ENCODE measurements at places on chromosomes 2 and 18.
A peak's percentile ranks its signal among the peaks of the same experiment; 100 is the strongest.

DNA sequence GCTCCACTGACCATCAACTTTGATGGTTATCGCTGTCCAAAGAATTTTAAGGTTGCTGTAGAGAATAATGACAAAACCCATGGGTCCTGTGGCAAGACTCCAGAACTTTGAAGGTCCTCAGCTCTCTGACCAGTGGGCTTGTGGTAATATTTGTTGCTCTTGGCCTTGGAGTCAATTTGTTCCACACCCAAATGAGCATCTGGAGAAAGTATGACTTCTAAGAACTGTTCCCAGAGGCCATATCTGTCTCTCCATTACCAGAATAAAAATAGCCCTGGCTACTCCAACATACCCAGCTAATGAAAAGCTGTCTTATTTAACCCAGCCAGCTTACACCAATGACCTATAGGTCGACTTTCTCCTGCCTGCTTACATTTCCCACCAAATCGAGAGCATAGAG, 466.4 kb downstream of the MEIS1 start:
- no peak for DNase-seq

GRCh38 chr2:25309402-25309801, 32.3 kb downstream of the DNMT3A start:
- DNase-seq = peak; percentile 65

- DNase-seq = no peak
These were observed 1077.1 kb upstream of the ZEB2 start for GRCh38 chr2:145597006-145597405.

GRCh38 chr18:27130065-27130630, 55.0 kb downstream of the CHST9 start:
- no peak for DNase-seq

GRCh38 chr18:2108591-2108990, 462.7 kb downstream of the METTL4 start:
- DNase-seq = no peak

GRCh38 chr2:106956416-106956815, 70.4 kb upstream of the ST6GAL2 start:
- DNase-seq = no peak

DNA sequence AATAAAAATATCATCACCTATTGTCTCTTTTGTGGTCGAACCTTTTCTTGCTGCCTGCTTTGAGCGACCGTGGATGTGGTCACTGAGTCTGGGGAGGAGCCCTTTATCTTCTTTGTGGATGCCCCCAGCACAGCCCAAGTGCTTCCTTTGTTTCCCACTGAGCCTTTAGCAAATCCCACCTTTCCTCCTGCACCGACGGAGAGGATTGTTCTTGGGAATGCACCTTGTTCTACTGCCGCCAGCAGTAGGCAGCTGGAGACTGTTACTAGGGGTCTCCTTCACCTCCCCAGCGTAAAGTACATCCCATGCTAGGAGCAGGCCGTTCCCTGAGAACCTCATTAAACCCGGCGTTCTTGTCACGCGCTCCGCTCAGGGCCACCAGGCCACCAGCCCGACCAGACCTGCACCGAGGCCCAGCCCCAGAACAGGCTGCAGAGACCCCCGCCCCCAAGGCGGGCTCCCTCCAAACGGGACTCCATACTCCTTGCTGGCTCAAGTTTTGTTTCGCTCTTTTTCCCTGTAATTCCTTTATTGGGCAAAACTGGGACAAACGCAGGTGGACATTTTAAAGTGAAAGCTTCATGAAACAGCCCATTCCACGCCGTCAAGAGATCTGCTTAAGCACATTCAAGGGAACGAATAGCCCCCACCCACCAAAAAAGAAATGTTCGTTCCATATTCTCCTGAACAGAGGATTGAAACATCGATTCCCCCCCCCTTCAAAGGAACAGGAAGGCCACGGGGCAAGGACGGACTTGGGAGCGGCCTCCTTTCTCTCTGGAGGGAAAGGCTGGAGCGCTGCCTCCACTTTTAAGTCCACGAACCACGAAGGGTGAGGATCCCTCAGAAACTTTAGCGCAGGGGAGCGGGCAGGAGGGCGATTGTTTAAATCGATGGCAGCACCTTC, 1.1 kb upstream of the MAT2A start:
- peak; percentile 7 for DNase-seq

- no peak for DNase-seq
These were observed 424.4 kb upstream of the RGPD4 start for GRCh38 chr2:107402330-107402729.

GRCh38 chr2:197235711-197236110, 74.9 kb downstream of the ANKRD44 start:
- DNase-seq = no peak

GRCh38 chr2:164967781-164968228, 12.5 kb upstream of the SLC38A11 start:
- DNase-seq = no peak

DNA sequence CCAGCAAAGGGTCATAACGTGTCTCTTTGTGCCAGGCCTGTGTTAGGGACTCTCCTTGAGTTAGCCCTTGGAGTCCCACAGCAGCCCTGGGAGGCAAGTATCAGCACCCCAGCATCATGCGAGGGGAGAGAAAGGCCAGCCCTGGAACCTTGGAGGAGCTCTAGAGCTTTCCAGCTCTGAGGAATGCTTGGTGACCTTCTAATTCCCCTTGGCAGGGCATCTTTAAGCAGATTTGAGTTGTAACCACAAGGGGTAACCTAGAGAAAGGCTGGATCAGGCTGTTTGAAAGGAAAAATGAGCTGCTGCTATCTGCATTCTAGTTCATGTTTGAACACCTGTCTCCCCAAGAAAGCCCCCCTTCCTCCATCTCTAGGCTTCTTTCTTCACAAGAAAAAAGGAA, 23.8 kb upstream of the ODC1 start:
- no peak for DNase-seq

DNA sequence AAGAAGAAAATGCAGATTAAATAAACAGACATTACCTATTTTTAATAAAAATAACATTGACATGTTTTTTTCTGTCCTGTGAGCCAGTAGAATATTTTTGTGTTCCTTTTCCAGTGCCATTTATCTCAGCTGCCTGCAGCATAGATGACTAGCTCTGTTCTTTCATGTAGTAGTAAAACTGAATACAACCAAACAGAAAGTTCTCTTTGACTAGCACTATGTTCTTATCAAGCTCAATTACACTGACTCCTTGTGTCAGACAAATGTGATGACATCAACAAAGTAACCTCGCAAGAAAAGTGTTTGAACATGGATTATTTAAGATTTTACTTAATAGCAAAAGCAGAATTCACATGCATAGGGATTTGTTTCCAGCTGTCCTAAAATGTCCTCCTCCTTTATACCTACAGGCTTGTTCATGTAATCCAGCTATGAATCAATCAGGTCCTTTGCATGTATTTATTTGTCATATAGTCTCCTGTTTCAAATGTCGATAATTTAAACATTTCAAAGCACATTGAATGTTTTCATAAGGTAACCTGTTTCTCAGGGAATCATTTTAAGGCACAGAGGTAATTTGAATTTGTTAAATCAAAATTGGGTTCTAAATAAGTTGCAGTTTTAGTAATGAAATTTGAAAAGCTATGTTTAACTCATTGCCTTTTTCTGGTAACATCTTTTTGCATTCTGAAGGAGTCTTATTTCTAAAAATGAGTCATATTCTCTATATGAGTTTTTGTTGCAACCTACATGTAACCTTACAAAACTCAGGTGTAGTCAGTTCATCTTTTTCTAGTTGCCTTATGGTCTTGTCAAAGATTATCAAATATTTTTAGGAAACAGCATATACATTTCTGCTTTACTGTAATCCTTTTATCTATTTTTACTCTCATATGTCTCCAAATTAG, 215.3 kb upstream of the GULP1 start:
- DNase-seq = no peak

DNA sequence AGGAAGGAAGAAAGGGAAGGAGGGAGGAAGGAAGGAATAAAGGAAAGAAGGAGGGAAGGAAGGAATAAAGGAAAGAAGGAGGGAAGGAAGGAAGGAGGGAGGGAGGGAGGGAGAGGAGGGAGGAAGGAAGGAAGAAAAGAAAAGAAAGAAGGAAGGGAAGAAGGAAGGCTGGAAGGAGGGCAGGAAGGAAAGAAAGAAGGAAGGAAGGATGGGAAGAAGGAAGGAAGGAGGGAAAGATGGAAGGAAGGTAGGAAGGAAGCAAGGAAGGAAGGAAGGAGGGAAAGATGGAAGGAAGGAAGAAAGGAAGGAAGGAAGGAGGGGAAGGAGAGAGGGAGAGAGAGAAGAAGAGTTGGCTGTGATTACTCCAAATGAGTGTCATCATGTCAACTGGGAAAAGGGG, 190.6 kb downstream of the ACKR3 start:
- DNase-seq = no peak

DNA sequence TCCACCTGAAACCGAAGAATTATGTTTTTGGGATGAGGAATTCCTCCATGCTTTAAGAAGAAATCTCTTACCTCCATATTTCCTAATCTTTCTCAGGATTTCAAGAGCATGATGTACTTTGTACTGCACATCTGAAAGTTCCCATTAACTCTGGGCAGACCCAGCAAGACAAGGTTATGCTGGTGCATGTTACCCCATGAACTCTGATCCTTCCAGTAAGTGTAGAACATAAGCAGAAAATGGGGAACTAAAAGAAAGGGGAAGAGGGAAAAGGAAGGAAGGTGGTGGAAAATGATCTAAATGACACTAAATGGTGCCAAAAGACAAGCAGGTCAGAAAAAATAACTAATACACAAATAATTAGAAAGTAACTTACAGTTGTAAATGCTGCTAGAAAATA, 50.7 kb downstream of the STRN start:
- no peak for DNase-seq

GRCh38 chr2:212538305-212539071, at the start of gene ERBB4:
ERBB4 (minus strand) TSS chr2:212538802; CDS start chr2:212538530, 272 bp downstream.
- DNase-seq = no peak

GRCh38 chr18:63592471-63592870, 5.3 kb downstream of the SERPINB13 start:
- DNase-seq = no peak

DNA sequence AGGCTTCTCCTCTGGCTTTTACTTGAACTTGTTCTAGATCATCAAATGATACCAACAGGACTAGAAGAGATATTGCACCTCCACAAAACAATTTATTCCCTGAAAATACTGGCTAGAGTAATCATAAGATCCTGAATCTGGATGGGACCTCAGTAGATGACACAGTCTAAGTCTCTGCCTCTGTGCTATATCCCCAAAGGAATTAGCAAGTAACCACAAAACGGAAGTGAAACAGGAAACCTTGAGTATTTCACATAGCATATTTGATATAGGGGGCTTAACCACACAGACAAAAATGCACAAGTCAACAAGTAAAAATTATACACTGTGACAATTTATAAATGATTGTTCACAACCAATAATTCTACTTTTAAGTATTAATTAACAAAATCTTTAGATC, 456.9 kb upstream of the TNP1 start:
- DNase-seq = no peak

DNA sequence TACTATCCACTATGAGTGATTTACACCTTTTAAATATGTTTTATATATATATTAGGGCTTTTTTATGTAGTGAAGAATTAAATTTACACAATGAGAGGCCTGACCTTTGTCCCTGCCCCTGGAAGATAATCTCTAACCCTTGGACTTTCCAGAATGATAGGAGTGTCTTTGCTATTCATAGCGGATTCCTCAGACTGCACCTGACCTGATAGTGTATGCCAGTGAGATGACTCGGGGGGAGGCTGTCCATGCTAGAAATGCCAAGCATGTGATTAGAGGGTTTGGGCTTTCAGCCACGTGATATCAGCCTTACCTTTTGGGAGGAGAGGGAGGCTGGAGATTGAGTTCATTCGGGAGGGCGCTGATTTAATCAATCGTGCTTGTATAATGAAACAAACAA, 44.1 kb upstream of the LHCGR start:
- DNase-seq = no peak

- DNase-seq = no peak
These were observed 64.6 kb downstream of the NEB start for GRCh38 chr2:151669585-151670081.

GRCh38 chr2:26904839-26905238, 56.9 kb downstream of the DPYSL5 start:
- DNase-seq = no peak

GRCh38 chr2:137893145-137893544, 71.1 kb upstream of the HNMT start:
- DNase-seq = no peak

- no peak for DNase-seq
These were observed 18.1 kb downstream of the CALCRL start for GRCh38 chr2:187429989-187430388.

GRCh38 chr2:126986631-126987187, 88.0 kb downstream of the TEX51 start:
- DNase-seq = no peak

DNA sequence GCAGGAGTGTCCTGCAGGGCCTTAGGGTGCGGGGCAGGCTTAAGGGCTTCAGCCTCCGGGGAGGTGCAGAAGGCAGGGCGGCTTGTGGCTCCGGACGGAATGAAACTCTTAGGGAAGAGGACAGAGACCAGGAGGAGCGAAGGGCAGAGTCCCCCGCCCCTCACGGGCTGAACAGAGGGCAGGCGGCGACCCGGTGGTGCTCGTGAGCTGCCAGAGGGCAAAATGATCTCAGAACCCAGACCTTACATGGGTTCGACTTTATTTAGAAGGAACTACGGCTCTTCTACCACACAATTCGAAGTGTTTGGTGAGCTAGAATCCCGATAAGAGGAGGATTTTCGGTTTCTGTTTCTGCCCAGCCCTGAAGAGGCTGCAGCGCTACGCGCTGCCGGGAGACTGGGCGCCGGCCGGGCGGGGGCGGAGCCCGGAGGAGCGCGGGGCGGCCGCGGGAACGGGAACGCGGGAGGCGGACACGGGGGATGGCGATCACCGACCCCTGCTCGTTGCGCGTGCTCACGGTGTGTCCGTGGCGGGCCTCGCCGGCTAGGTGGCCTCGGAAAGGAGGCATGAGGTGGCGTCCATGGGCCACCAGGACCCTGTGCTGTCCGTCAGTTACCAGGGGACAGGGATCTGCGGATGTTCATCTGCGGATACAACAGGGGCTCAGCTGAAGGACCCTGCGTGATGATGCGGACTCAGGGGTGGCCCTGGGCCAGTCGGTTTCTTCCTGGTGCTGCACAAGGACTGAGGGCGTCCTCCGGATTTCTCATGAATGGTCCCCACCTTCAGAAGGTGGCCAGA, 4.2 kb upstream of the SP100 start:
- DNase-seq = peak; percentile 44

- no peak for DNase-seq
These were observed 213.2 kb downstream of the NDUFA10 start for GRCh38 chr2:239811806-239812560.

Measured in activated CD4-positive, alpha-beta T cell treated with anti-CD3 and anti-CD28 coated beads, Interleukin-2, amount 50 U/mL, for 1 hour (primary cell).